ENCODE measurements at places on chromosomes 16 and 17. TPM values are rescaled to one million over a fixed set of nuclear protein-coding genes. Genes with fewer than 3 reads are reported as not detected.

DNA sequence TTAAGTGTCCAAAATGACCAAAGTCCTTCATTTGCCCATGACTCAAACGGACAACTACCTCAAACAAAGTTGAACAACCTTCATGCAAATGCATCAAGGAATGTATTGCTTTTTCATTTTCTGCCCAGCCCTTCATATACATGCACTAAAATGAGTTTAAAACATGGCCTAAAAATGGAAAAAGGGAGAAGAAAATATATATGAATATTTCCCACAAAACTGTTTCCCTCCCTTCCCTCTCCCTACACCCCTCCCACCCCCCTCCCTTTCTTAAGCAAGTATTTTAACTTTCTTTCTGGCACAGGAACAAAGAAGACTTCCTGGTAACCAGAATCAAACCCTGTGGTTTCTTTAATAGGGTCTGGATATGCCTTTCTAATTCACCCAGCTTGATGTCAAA, 5.5 kb upstream of the FBXL20 start:
- DNase-seq: no peak

- DNase-seq: no peak
Observed at GRCh38 chr17:57468932-57469775, 212.8 kb downstream of the MSI2 start.

DNA sequence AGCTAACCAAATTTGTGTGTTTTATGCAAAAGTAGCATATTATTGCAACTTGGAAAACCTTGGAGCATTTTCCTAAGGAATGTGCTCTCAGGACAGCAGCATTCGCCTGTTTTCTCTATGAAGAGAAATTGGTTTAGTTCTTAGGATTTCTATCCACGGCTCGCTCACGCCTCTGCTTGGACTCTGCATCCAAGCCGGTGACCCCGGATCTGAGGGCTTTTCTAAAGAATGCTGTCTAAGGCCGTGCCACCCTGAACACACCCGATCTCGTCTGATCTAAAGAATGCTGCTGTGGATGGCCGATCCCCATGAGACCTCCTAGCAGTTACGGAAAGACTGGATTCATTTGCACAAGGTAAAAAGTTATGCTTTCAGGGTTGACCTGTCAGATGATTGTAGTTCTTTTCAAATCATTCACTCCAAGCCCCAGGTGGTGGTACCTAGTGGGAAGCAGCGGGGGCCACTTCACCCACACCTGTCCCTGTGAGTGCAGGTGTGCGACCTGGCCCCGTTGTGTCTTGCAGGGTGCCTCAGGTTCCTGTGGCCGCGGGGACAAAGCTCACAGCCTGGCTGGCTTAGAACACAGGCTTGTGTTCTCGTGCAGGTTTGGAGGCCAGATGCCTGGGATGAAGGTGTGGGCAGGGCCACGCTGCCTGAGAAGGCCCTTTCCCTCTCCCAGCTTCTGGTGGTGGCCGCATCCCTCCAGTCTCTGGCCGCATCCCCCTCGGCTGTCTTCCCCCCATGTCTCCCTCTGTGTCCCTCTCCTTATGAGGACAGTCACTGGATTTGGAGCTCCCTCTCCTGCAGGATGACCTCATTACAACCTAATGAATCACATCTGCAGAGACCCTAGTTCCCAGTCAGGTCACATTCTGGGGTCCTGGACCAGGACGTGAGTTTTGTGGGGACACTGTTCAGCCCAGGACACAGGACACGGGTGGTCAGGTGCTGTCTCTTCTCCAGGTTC, 71.1 kb downstream of the BANP start:
- no peak for DNase-seq

DNA sequence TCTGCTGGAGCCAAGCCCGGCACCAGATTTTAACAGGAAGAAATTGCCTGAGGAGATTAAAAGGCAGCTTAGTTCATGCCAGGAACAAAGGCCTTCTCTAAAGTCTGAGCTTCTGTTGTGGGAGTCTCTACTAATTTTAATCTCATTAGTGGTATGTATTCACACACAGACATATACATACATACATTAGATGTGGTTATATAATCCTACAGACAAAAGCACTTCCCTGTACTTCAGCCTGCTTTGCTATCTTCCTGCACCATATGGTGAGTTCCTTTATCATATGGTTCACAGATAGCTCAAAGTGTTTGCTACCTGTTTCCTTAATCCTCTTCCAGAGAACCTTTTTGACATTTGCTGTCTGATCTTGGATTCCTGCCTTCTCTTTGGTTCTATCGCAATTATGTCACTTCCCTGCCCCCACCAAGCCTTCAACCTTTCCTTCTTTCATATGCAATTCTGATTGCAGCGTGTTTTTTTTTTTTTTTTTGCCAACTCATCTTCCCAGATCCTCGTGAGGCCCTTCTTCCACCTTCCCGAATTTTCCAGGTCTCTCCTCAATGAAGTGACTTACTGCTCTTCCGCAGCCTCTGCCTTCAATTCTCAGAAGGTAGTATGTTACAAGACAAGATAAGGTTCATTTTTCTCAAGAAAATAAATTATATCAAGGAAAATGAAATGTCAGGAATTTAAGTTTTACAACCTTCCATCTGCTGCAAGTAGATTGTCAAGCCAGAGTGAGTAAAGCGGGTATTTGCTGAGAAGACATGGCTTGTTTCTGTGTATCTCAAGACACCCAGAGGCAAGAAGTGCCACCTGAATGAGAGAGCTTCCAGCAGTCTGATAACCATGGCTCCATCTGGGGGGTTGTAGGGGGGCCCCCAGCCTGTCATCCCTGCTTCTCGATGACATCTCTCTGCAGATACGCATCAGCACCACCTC, 120.2 kb upstream of the CACNG3 start:
- no peak for DNase-seq

- peak; percentile 64 for DNase-seq
Observed at GRCh38 chr16:14111713-14112538, 40.8 kb downstream of the MRTFB start.

GRCh38 chr16:88387941-88388627, 5.3 kb downstream of the ZNF469 start:
- DNase-seq: peak; percentile 69

DNA sequence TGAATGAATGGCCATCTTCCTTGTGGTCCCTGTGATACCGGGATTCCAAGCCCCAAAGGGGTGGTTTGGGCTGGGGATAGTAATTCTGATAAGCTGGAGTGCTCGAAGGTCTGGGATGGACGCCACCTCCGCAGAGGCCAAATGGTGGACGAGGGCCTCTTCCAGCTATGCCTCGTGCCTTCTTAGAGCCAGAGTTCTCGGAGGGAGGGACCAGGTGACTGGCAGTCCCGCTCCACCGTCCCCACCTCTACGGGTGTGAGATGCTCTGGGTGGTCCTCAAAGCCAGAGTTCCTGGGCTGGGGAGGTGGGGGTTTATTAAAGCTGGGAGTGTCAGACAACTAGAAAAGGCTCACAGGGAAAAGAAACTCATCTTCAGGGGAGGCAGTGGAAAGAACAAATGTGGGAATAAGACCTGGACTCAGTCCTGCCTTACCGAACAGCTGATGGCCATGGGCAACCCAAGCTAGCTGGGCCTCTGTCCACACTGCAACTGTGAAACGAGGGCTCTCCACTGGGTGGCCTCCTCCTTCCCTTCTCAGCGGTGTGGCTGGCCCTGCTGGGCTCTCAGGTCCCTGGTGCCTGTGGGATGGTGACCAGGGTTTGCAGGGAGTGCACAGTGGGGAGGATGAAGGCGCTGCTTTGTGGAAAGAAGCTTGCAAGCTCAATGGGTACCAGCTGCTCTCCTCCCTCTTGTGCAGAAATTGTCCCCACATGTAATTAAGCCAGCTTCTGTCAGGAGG, 75.2 kb downstream of the N4BP1 start:
- no peak for DNase-seq

DNA sequence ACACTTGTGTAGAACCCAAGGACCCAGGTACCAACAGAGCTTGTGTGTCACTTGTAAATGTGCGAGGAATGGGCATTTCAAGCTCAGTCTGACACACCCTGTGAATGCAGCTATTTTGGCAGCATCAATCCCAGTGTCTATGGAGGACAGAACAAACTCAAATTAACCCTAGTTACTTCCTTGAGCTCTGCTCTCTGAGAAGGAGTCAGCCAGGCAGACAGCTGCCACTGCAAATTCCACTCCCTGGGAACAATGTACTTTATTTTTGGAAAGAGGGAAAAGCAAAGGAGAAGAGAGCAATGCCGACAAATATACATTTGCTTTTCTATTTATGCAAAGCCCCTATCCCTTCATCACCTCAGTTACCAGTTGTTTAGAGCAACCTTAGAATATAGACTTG, 48.4 kb upstream of the NOG start:
- no peak for DNase-seq

GRCh38 chr16:48997946-48998345, 283.7 kb downstream of the CBLN1 start:
- no peak for DNase-seq

KRT222 gene
- total RNA-seq: 2.7 TPM

TNK1 gene
- 9.0 TPM for total RNA-seq

TP53TG3C gene
- not detected for total RNA-seq

Data from pancreas (tissue), 10 donors.